ENCODE measurements at places on chromosomes 12 and 14.

DNA sequence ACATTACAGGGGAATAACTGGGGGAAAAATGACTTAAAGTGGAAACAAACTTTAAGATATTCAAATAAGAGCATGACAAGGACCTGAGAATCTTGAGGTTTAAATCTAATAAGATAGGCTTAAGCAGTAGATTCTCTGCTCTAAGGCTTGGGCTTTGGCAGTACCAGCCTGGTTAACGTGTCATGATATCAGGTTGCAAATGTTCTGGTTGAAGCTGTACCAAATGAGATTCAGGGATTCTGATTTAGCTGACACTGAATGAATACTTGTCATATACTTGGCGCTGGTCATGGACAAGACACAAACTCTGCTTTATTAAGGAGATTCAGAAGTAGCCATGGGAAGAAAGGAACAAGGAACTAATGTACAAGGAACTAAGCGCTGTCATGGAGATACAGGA lies 6.1 kb downstream of the TCP11L2 start:
- DNase-seq: no peak

DNA sequence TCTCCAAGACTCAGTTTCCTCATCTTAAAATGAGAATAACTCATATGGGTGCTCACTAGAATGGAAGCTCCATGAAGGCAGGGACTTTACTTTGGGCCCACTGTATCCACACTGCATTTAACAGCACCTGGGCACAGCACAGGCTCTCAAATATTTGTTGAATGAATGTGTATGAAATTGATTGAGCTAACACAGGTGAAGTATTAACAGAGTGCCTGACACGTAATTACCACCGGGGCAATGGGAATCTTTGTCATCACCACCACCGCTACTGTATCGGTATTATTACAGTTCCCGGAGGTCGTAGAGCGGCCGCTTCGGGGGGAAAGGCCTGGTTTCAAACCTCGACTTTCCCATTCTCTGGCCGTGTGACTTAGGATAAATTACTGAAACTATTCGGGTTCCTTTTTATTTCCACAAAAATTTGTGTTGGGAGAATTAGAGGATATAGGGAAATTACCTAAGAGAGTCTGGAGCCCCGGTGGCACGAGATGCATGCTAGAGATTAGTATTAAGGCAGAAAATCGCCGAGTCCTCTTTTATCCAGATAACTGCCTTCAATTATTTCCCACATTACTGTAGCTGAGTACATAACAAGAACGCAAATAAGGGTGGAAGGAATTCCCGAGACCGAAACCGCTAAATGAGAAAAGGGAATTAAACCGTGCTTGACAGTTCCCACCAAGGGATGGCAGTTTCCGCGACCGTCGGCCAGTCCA lies 1.0 kb upstream of the RIC8B start:
- no peak for DNase-seq

DNA sequence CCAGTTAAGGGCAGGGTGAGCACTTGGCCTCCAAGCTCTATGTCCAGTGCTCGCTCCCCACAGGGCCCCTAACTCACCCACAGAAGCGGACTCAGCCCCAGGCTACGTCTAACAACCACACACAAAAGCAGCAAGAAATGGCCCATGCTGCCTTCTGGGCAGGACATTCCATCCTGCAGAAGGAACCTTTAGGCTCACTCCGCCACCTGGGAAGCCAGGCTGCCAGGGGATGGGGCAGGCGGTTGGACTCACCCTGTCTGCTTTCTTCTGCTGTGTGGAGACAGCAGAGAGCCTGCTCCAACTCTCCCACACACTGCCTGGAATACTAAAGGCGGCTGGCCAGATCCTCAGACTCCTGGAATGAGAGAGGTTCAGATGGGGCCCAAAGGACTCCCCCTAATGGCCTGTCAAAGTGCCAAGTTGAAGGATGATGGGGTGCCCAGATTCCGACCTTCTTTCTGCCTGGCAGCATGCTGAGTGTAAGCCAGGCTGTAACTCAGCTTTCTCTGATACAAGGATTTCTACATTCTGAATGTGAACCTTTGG lies 27.7 kb upstream of the BLTP3B start:
- no peak for DNase-seq

- DNase-seq: peak; percentile 89
These were observed 30.2 kb upstream of the CIPC start for GRCh38 chr14:77067632-77068516.

- no peak for DNase-seq
These were observed 233.4 kb downstream of the TMEM132D start for GRCh38 chr12:129670256-129670920.

- peak; percentile 83 for DNase-seq
These were observed 703 bp downstream of the NOVA1 start for GRCh38 chr14:26597071-26597588.

DNA sequence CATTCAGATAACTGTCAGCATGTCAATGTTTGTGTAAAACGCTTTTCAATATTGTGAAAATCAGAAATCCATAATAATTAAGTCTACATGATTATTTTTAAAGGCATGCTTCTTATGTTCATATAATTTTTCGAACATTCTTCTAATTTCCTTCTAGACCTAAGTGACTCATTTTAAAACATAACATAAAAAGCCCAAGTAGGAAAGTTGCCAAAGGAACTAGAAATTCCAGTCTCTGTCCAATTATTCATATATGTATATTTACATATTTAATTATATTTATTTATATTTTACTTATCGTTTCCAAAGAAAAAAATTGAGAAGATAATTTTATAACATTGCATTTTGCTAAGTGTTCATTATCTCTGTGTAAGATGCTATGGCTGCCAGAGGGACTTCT lies 110.4 kb downstream of the TMTC1 start:
- DNase-seq: no peak

GRCh38 chr12:122423258-122424165 lies 1.0 kb upstream of the CLIP1 start:
- DNase-seq: no peak

DNA sequence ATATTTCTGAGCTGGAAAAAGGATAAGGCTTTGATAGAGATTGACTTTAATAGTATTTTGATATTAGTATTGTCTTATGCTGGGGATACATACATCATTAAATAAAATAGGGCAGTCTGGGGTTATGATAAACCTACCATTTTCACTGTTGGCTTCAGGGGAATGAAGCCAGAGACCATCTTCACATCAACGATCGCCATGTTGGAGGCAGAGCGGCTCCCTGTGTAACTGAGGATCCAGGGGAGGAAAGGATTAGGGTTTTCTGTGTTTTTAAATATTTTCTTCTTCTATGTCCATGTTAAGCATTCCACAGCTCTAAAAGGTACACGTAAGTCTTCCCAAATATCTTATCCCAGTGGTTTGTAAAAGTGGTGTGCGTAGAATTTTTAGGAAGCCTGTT lies 45.4 kb downstream of the A2M start:
- DNase-seq: no peak

GRCh38 chr12:67804168-67804567 lies 155.6 kb downstream of the DYRK2 start:
- no peak for DNase-seq

DNA sequence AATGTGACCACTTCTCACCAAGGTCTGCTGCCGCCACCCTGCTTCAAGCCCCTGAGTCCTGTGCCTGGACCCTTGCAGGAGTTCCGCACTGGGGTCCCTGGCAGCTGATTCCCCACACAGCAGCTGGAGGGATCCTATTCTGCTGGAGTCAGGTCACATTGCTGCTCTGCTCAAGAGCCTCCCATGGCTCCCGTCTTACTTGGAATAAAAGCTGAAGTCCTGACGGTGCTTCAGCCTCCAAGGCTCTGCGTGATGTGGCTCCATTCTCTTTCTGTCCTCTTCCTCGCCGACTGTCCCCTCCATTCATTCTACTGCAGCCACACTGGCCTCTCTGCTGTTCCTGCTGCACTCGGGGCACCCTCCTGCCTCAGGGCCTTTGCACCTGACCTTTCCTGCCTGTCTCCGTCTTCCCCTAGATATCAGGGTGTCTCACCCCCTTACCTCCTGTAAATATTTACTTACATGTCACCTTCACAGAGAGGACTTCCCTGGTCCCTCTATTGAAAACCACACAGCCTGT lies 7.6 kb upstream of the SDSL start:
- no peak for DNase-seq

- DNase-seq: no peak
These were observed 362.1 kb upstream of the STXBP6 start for GRCh38 chr14:25411781-25412757.

Measured in osteocyte (in vitro differentiated cells).